ENCODE measurements at places on chromosomes 12 and 14.

DNA sequence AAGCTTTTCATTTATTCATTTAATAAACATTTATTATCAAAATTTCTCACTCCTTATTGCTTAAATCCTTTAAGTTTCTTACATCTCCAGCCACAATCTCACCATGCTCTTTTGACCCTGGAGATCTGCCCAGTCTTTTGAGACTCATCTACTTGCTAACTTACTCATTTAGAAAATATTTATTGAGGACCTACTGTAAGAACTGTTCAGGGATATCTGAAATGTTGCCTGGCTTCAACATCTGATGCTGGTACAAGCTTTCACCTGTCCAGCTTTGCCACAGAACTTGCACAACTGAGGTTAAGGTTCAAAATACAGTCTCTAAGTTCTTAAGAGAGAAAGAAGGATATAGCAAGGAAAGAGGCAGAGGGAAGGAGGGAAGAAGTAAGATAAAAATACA, 17.5 kb upstream of the GXYLT1 start:
- DNase-seq, result no peak

DNA sequence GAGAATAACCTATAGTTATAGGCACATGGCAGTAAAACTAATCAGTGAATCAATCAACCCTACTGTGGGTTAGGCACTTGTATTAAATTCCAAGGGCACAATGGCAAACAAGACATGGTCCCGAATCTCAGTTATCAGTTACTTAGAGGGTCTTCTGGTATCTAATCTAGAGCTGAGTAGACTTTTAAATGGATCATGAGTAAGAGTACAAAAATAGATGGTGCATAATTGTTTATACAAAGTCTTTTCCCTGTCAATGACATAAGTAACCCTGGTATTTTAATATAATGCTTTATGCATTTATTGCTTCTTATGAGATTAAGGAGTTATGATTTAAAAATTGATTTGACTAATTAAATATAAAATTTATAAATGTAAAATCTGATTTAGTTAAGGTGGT, 23.0 kb upstream of the KCNJ8 start:
- no peak for DNase-seq

DNA sequence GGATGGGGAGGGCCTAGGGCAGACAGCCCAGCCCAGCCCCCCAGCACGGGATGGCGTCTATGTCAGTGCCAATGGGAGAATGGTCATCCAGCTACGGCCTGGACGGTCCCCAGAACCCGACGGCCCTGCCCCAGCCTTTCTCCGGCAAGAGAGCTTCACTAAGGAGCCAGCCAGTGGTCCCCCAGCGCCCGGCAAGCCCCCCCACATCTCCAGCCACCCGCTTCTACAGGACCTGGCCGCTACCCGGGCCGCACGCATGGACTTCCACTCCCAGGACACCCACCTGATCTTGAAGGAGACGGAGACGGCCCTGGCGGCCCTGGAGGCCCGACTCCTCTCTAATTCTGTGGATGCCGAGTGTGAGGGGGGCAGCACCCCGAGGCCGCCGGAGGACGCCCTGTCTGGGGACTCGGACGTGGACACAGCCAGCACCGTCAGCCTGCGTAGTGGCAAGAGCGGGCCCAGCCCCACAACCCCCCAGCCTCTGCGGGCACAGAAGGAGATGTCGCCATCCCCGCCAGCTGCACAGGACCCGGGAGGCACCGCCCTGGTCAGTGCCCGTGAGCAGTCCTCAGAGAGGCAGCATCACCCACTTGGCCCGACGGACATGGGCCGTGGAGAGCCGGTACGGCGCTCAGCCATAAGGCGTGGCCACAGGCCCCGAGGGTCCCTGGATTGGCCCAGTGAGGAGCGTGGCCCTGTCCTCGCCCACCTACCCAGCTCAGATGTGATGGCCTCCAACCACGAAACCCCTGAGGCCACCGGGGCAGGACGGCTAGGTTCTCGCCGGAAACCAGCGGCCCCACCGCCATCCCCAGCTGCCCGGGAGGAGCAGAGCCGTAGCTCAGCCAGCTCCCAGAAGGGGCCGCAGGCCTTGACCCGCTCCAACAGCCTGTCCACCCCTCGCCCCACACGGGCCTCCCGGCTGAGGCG, 21.9 kb downstream of the CEP170B start:
- DNase-seq, result no peak

- DNase-seq, result no peak
These were observed 344.2 kb downstream of the ATP23 start for GRCh38 chr12:58285551-58285950.

- no peak for DNase-seq
These were observed 822 bp upstream of the SOX5 start for GRCh38 chr12:23950210-23950774.

DNA sequence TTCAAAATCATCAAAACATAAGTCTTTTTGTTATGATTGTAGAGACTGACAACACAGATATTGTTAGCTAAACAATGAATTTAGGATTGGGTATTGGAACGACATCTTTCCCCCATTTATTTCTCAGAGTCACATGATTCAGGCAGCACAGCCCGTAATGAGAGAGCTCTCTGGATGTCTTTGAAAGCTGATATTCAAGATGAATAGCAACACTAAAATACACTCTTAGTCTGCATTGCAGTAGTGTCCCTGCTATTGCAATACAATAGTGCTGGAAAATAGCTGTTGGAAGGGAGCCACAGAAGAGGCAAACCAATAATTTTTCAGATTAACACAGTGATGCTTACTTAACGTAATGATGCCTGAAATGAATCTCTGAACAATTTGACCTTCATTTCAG, 9.9 kb downstream of the GTSF1 start:
- DNase-seq, result no peak

DNA sequence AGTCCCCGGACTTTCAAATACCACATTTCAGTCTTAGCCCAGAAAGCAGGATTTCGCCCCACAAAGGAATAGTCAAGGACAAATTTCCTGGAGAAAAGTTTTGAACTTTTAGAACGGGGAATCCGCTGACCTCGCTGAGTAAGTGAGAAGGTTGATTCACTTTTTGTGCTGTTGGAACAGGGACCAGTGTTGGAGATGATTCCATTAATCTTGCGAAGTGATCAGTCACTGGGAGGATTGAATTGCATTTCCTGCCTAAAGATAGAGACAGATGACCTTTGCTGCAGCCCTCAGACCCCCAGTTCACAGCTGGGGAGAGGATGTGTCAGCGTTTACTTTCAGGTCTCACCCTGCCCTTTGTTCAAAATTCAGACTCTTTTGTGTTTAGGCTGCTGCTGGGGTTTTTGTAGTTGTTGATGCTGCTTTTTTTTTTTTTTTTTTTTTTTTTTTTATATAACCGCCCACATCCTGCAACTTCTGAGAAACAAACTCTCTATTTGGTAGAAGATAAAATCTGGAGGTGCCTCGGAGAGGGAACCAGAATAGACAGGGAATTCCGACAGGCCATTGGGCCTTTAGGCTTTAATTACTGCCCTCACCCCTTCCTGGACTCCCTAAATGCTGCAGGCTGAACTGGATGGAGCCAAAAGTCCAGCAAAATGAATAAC, 9.8 kb upstream of the KDM2B start:
- no peak for DNase-seq

GRCh38 chr12:47858511-47859266, 39.0 kb upstream of the HDAC7 start:
- DNase-seq, result no peak

GRCh38 chr12:46470036-46470627, 97.6 kb upstream of the SLC38A2 start:
- DNase-seq, result no peak

GRCh38 chr14:62939970-62940369, 105.3 kb downstream of the KCNH5 start:
- peak; percentile 17 for DNase-seq

DNA sequence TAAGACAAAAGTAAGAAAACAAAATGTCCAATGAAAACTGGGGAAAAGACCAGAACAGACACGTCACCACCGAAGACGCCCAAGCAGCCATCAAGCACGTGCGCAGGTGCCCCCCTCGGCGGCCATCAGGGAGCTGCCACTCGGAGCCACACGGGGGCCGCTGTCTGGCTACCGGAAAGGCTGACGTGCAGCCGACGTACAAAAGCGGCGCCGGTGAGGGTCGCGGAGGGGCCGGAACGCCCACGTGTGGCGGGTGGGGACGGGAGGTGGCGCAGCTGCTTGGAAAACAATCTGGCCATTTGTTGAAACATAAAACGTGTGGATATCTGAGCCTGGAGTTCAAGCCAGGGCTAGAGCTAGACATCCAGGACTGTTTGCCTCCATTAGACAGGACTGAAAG, 60.7 kb downstream of the GALNT9 start:
- DNase-seq, result no peak

DNA sequence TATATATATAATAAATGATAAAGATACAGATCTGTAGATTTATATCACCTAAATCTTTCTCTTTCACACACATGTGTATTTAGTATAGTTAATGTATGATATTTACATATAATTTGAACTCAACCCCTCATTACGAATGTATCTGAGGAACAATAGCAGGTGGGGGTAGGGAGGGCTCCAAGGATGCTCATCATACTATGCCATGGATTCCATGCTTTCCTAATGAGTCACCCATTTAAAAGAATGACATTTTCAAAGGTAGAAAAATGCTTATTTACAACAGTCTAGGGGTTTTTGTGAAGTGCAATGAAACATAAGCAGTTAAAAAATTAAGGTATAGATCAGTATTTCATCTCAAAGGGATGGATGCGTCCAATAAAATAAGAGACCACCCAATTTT, 181.6 kb downstream of the SOX5 start:
- DNase-seq, result no peak

DNA sequence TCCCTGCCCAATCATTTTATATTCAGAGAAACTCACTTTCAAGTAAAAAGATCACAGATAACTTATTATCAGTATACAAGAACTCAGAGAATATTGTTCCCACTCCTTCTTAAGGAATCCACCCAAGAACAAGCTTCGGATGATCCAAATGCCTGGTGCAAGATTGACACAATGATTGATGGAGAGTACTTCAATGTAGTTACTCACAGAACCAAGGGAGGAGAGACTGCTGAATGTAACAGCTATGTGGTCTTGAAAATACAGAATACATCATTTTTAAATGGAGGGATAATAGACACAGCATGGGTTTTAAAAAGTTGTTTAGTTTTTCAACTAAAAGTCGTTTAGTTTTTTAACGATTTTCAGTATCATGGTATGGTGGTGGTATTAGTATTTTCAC, 38.4 kb upstream of the SELPLG start:
- DNase-seq, result no peak

DNA sequence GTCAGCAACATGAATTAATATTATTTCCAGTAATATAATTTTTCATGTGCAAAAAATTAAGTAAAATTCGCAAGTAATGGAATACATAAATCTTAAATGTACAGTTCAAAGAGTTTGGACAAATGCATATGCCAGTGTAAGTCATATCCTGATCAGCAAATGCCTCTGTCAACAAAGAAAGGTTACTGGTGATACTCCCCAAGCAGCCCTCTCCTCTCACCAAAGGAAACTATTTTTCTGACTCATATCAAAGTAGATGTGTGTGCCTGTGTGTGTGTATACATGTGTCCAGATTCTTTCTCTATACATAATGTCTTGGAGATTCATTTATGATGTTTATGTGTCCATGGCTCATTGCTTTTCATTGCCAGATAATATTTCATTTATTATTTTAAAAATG, 1035.0 kb downstream of the SLC16A7 start:
- no peak for DNase-seq

DNA sequence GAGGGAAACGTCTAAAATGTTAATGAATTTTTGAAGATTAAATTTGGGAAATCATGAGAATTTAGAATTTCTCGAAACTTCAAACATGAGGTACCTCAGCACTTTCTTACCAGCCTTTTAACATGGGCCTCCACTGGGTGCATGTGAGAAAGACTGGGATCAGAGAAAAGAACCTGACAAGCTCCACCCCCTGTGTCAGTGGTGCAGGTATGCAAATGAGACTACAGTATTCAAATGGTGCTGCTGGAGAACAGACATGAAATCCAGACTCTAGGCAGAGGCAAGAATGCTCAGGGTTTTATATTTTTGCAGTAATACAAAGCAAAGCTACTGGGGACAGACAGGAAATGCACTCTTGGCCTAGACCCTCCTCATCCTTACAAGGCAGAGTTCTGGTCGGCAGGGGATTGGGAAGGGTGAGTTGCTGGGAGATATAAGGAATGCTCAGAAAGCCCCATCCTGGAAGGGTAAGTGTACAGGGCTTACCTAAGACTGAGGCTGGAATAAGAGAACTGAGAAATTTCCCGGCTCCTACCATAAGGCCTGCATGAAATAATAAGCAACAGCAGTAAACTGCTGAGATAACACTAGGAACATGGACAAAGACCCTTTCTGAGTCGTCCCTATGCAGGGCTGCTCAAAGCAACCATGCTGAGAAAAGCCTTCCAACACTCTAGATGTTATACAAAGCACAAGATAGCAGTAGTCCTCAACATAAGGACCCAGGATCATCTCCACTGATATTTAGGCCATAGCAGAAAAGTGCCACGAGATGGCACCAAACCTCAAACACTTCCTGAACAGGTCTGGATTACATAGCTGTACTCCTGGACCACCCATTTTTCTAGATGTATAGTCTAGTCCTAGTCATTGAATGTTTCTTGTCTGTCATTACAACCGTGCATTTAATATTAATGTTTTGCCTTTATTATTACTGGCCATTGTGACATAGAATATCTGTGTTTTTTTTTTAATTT, 260.8 kb downstream of the RASSF9 start:
- no peak for DNase-seq

DNA sequence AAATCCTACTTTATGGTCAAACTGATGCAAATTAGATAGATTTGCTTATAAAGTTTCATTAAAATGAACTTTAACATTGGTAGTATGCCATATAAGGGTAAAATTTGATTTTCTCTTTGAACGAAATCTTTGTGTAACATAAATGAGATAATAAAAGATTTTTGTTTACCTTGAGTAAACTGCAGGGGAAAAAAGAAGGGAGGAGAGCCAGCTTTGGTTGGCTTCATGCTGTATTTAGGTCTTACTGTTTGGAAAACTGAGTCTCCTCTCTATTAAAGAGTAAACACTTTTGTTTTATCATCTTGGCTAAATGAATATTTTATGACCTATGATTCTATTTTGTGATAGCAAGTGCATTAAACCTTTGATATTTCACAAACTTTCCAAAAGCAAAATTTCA, 267.6 kb downstream of the IPO8 start:
- no peak for DNase-seq

- DNase-seq, result no peak
These were observed 682.4 kb downstream of the DIO2 start for GRCh38 chr14:79528828-79529416.
